Psoas muscle (tissue), 8 donors: ENCODE measurements at places on chromosomes 7 and 10. TPM values are rescaled to one million over a fixed set of nuclear protein-coding genes. Genes with fewer than 3 reads are reported as not detected.

The AOAH gene
- polyA plus RNA-seq: 0.38 TPM

The PLEKHS1 gene
- not detected for polyA plus RNA-seq

The ASZ1 gene
- polyA plus RNA-seq: not detected

The HOXA7 gene
- polyA plus RNA-seq: 6.2 TPM

The ANKRD7 gene
- 0.15 TPM for polyA plus RNA-seq

The CNTNAP2 gene
- polyA plus RNA-seq: not detected

The MMP21 gene
- polyA plus RNA-seq: 0.03 TPM

The FOXI2 gene
- polyA plus RNA-seq: not detected

The PTF1A gene
- polyA plus RNA-seq: not detected

The ADRA2A gene
- polyA plus RNA-seq: 0.12 TPM

The NPY4R gene
- polyA plus RNA-seq: 0.04 TPM

DNA sequence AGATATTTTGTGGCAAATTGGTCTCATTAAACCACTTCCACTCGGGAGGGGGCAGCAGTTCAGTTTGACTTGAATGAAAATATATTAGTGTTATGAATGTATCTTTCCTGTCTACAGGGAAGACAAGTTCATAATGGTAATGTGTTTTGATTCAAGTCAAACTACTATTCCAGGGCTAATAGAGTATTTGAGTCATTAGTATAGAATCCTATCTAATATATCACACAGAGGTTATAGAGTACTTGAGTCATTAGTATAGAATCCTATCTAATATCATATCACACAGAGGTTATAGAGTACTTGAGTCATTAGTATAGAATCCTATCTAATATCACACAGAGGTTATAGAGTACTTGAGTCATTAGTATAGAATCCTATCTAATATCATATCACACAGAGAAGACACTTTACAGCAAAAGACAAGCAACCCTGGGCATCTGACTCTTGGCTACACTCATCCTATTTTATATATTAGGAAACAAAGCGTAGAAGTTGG lies 199.7 kb upstream of the MAGI2 start:
- no peak for DNase-seq

DNA sequence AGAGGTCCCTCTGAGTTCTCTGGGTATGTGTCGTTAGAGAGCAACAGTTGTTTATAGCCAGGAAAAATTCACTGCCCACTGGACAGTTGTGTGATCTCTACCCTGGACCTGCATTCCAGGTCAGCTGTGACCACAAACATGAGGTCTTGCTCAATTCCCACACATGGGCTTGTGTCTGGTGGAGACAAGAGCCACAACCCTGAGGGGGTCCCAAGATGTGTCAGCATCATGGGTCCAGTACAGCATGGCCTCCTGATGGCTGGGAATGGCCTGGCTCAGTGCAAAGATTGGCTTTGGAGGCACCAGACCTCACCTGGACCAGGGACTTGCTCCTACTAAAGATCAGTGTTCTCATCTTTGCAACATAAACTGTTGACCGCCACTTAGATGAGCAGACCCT lies 751.6 kb downstream of the GRID1 start:
- DNase-seq: no peak

GRCh38 chr10:125562737-125563136 lies 120.2 kb downstream of the TEX36 start:
- DNase-seq: no peak

GRCh38 chr10:5940807-5941218 lies 36.5 kb downstream of the IL15RA start:
- no peak for DNase-seq

- peak; percentile 13 for DNase-seq
These were observed 12.6 kb downstream of the IQCE start for GRCh38 chr7:2571409-2571808.

DNA sequence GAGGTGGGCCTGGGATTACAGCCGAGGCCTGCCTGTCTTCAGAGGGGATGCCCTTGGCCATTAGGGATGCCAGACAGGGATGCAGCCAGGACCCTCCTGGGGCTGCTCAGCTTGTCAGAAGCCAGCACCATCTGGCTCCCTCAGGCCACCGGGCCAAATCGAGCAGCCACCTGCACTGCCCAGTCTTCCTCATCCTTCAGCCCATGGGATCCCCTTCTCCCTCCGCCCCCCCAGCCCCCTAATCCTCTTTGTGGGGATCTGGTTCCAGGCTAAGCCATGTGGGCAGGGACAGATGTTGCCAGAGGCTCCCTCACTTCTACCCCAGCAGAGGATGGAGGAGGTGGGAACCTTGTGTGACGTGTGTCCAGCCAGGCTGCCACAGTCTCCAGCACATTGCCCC lies 137.4 kb upstream of the PPIF start:
- no peak for DNase-seq

DNA sequence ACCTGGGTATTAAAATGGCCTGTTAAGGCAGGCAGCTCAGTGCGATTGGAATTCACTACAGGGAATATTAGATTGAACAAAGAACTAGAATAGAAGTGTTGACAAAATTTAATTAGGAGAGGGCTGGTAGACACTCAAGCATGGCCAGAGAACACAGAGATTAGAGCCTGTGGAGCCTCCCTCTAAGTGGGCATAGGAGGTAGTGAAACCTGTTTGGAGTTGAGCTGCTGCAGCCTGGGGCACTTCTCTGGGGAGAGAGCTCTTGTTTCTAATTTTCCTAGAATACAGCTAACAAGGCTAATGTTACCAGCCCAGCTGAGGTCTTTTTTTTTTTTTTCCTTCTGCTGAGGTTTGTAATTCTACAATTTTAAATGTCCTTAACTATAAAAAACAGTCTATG lies 46.4 kb downstream of the TMEM168 start:
- DNase-seq: no peak

DNA sequence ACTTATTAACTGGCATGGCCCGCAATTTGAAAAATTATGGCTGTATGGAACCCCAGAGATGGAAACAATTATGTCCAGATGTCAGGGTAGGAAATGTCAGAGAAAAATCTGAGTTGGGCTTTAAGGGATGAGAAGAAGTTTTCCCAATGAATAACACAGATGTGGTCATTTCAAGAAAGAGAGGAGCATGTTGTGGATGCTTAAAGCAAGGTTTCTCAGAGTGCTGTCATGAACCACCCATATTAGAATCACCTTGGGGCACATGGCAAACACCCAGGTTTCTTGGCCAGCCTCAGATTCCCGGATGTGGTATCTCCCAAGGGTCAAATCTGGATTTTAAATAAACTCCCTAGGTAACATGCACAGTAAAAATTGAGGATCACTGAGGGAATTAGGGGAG lies 43.6 kb downstream of the LAMB4 start:
- DNase-seq: no peak

DNA sequence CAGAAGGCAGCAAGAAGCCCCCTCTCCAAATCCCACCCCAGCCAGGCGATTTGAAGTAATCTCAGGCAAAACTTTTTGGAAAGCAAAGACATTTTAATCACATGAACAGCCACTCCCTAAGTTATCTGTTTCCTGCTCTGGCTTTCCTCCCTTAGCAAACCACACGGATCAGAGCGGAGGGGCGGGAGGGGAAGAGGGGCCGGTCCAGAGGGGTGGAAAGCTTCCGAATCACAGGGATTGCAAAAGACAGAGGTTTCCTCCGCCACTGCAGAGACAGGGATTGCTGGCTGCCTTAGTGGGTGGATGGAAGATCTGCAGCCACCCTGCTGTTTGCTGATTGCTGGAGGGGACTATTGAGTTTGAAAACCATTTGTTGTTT lies 41.2 kb downstream of the ZCCHC24 start:
- DNase-seq: peak; percentile 81

DNA sequence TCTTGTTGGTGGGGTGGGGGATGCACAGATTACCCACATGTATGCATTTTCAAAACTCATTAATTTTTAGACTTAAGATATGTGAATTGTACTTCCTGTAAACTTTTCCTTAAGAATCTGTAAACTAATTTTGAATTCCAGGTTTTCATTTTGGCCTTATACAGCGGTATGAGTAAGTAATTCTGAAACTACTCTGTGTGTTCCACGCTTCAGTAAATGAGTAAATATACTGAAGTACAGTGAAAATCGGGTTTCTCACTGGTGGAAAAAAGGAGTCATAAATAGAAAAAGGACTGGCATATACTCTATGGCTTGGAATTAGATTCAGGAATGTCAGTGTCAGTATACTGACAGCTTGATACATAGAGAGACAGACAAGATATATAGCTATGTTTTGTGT lies 72.8 kb downstream of the CTTNBP2 start:
- DNase-seq: no peak

GRCh38 chr10:89029785-89030437 lies 39.3 kb downstream of the FAS start:
- DNase-seq: peak; percentile 71

DNA sequence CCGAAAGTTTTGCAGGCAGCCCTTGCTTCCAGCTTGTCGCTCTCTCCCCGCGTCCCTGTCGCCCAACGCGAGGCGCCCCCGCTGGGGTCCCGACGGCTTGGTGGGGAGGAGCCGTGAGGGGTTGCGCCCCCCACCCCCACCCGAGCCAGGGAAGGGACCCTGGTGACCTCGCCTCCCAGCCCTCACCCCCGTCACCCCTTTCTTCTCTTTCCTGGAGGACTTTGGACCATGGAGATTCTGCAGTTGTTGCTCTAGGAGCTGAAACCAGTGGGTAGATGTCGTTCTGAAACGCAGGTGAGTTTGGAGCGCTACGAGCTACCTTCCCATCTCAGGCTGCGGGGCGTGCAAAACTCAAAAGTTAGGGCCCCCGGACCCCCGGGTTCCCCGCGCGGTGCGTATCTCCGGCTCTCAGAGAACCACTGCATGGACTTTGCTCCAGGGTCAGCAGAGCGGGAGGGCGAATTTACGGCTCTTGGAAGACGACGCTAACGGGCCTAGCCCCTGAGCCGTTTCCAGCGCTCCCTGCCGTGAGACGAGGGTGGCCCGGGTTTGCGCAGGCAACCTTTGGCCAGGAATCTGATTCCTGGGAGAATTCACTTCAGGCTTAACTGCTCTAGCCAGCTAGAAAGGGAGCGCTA lies 684 bp upstream of the ATXN7L1 start:
- peak; percentile 65 for DNase-seq

GRCh38 chr10:22662733-22663330 lies 51.5 kb downstream of the PIP4K2A start:
- DNase-seq: no peak

GRCh38 chr7:22864855-22865601 lies 42.4 kb upstream of the TOMM7 start:
- no peak for DNase-seq

DNA sequence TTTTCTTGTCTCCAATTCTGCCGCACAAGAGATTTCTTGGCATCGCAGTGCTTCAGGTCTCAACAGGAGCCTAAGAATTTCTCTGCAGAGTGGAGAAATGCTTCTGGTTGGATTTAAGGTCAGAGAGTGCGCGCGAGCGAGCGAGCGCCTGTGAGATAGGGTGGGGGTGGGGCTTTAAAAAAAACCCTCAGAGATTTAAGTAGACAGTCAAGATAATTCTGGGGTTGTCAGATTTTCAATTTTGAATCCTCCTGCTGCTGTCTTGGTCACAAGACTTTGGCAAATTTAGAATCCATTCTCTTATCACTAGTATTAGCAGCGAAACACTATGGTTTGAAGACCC lies 49.7 kb downstream of the CPEB3 start:
- DNase-seq: peak; percentile 59

GRCh38 chr10:79407811-79408795 lies 37.3 kb downstream of the ZCCHC24 start:
- DNase-seq: peak; percentile 65

DNA sequence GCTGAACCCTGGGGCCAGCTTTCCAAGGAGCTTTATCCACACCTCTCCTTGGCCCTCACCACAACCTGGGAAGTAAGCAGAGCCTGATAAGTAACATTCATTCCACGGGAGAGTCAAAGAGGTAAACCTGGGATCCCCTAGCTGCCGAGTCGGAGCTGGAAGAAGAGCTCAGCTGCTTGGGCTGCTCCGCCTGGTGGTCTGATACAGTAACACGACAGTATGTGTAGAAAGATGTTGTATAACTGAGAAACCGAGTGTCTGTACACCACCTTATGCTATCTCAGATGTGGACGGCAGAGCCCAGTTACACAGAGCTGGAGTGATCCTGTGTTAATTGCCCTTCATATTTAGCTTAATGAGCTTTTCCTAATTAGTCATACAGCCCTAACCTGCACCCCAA lies 151.3 kb upstream of the KMT2E start:
- DNase-seq: no peak

GRCh38 chr10:50566150-50566549 lies 57.6 kb downstream of the SGMS1 start:
- DNase-seq: no peak

- no peak for DNase-seq
These were observed 143.0 kb upstream of the BMPER start for GRCh38 chr7:33762151-33762910.

DNA sequence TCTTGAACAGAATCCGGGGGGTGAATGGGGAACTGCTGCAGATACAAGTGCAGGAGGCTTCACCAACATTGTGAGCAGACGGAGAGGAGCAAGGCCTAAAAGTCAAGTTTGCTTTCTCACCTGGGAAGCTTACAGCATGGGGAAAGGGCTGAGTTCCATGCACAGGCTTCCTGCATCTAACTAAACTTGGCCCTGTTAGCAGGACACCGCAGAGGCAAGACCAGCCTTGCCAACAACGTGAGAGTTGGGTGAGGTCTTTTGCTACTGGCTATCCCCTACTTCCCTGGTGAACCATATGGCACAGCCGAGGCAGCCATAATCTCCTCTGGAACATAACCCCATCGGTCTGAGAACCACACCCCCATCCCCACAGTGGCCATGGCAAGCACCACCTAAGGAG lies 14.2 kb upstream of the ADAM22 start:
- DNase-seq: no peak

DNA sequence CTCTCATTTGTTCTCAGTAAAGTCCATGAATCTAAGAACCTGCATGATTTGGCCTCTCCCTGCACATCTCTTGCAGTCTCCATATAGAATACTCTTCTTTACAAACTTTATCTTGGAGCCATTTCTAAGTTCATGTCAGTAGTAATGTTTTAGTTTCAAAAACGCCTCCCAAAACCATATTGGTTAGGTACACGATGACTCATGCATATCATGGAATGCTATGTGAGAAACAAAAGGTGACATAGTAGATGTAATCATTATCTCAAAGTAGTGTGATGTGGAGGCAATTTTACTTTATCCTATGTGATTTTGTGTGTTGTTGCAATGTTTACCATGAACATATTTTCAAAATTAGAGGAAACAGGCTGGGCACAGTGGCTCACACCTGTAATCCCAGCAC lies 520.7 kb downstream of the KCNMA1 start:
- DNase-seq: no peak
